ENCODE measurements at places on chromosomes 6 and 20.

DNA sequence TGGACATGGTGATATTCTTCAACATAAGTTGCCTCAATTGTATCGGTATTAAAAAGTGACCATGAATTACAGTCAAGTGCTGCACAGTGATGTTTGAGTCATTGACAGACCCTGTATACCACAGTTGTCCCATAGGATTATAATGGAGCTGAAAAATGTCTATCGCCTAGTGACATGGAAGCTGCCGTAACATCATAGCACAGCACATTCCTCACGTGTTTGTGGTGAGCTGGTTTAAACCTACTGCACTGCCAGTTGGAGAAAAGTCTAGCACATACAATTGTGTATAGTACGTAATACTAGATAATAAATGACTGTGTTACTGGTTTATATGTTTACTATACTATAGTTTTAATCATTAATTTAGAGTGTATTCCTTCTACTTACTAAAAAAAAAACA lies 150.2 kb downstream of the CDH26 start:
- no peak for DNase-seq

- DNase-seq, result no peak
These were observed at the start of gene TPBG for GRCh38 chr6:82363428-82364086. Gene TPBG, plus strand, starts transcription at chr6:82363817. Its CDS starts 1,145 bp downstream, at chr6:82364962.

DNA sequence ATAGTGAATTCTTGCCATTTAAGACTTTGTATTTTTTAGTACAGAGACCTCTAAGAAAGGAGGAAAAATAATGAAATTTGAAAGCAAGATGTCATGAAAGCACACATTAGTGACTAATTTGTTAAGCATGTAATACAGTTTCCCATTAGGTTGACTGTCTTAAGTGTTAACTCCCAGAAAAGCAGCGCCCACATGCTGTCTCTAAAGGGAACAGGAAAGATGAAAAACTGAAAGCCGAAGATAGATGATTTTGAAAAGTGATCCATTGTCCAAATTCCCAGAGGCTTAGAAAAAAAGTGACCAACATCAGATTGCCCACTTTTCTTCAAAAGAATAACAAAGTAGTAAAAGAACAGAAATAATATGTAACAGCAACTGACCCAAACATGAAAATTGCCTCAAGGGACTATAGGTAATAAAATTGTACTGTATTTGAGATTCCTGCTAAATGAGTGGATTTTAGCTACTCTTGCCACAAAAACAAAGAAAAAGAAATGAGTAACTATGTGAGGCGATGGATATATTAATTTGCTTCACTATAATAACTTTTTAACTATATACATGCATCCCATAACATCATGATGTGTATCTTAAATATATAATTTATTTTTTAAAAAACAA lies 83.2 kb upstream of the OGFRL1 start:
- DNase-seq, result no peak

GRCh38 chr6:42025066-42025844 lies 25.1 kb upstream of the TAF8 start:
- DNase-seq, result no peak

GRCh38 chr6:159121486-159121885 lies 47.7 kb upstream of the FNDC1 start:
- no peak for DNase-seq

GRCh38 chr6:89680551-89680950 lies 42.0 kb upstream of the LYRM2 start:
- no peak for DNase-seq

DNA sequence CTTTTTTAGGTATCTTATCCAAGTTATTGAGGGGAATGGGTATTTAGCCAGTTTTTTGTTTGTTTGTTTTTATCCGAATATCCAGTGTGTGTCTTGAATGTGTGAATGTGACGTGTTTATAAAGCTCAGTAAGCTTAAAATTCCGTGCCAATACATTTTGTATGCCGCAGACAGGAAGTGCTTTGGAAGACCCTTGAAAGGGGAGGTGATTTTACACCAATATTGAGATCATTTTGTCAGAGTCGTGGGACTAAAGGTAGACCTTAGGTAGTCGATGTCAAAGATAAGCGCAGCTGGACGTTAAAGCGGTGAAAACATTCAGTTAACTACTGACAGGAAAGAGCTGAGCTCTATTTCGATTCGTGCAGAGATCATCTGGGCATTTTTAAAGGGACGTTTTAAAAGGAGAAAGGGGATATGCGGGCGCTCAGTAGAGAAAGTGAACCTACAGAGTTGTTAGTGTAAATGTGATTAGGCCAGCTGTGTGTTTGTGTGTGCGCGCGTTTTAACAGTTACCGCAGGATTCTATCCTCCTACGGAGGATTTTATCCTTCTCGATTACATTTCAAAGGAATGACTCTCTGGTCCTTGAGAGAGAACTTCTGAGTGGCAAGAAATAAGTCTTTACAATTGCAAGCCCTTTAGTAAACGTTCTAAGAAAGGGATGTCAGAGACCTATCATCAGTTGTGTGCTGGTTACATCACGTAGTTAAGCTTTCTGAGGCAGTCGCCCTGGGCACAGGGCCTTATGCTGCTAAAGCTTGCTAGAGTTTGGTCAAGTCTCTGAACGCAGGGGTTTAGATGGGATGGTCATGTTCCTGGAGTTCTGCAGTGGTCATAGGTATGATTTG lies 625 bp upstream of the ECHDC1 start:
- no peak for DNase-seq

GRCh38 chr6:138416206-138416605 lies 12.2 kb downstream of the HEBP2 start:
- DNase-seq, result no peak

GRCh38 chr6:15325540-15325955 lies 79.7 kb downstream of the JARID2 start:
- no peak for DNase-seq

- DNase-seq, result no peak
These were observed 12.6 kb downstream of the DUSP22 start for GRCh38 chr6:304833-305370.

DNA sequence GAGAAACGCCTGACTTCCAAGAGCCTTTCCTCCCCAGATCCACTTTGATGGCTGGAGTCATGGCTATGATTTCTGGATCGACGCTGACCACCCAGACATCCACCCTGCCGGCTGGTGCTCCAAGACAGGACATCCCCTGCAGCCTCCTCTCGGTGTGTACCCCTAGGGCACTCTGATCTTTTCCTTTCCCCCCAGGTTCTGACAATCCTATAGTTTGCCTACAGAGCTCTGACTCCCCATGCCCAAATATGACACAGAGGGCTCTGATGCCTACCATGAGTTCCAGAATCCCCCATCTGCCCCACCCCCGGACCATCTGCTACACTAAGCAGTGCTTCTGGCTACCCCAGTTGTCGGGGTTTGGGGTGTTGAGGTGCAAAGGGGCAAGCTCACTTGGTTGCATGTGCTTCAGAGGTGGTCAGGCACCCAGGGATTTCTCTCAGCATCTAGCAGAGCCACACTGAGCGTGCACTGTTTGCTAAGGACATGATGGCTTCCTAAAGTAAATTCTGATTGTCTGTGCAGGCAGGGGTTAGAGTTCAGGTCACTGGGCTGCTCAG lies 24.0 kb upstream of the SGK2 start:
- no peak for DNase-seq

GRCh38 chr6:30955367-30956042 lies 14.7 kb downstream of the MUCL3 start:
- DNase-seq, result peak; percentile 50

DNA sequence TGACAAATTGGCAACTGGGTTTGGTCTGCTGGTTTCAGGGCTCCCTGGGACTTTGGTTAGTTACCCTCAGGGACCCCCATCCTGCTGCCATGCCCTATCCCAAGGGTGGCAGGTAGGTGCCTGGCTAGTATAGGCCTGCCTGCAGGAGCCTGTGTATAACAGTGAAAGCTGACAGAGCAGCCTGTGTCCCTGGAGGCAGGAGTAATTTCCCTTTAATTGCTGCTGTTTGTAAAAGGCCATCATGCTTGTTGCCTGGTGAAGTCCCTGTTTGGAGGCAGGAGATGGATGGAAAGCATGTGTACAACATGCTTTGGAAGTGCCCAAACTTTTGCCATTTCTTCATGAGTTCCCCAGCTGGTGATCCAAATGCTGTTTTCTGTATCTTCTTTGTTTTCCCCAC lies 30.1 kb downstream of the CMTR1 start:
- no peak for DNase-seq

DNA sequence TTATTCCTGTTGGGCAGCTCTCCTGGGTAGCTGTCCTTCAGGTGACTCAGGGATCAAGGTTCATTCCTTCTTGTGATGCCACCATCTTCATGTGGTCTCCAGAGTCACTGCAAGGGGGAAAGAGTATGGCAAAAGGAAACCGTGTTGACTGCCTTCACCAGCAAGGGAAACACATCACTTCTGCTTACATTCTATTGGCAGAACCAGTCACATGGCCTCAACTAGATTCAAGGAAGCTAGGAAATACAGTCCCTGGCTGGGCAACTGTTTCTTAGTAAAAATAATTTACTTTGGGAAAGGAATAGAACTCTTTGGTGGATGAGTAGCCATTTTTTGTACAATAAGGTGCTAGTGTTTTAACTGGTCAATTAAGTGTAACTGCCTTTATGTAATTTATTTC lies 5.3 kb downstream of the ANKRD6 start:
- no peak for DNase-seq

- DNase-seq, result no peak
These were observed 32.5 kb upstream of the NKX2-2 start for GRCh38 chr20:21546355-21546754.

GRCh38 chr6:168015009-168015408 lies 17.5 kb downstream of the KIF25 start:
- no peak for DNase-seq

DNA sequence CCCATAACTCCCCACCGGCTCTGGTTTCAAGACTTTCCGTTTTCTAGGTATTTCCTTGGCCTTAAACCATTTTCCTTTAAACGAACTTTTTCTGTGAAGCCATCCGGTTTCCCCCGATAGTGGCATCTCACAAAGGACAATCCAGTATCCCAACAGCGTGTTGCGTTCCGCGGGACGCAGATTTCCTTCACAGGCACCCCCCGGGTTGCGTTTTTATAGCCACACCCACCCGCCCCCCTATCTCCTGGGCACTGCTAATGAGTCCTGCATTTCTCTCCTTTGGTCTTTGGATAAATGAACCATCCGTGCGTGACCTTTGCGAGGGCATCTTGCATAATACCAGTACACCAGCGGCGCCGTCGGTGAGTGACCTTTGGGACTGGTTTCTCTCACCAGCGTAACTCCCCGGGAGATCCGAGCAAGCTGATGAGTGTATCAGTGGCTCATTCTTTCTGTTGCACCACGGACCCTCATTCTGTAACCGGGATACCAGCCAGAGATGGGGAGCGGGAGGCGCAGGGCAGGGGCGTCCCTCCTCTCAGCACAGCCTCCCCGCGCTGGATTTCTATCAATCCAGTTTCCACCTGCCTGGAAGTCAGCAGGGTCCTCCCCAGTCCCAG lies 586 bp upstream of the NQO2 start:
- no peak for DNase-seq

DNA sequence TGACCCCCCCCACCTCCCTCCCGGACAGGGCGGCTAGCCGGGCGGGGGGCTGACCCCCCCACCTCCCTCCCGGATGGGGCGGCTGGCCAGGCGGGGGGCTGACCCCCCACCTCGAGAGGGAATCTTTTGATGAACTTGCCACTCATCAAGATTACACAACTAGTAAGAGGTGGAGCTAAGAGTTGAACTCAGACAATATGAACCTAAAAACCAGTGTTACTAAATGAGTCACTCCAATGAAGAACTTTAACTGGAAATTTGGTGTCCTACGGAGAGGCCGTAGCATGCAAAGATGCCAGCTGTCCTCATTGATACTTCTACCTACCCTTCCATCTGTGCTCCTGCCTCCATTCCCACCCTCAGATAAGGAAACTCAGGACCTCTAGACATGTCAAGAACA lies 42.8 kb downstream of the PFDN4 start:
- no peak for DNase-seq

- DNase-seq, result no peak
These were observed 16.4 kb upstream of the BLOC1S5 start for GRCh38 chr6:8080362-8081151.

DNA sequence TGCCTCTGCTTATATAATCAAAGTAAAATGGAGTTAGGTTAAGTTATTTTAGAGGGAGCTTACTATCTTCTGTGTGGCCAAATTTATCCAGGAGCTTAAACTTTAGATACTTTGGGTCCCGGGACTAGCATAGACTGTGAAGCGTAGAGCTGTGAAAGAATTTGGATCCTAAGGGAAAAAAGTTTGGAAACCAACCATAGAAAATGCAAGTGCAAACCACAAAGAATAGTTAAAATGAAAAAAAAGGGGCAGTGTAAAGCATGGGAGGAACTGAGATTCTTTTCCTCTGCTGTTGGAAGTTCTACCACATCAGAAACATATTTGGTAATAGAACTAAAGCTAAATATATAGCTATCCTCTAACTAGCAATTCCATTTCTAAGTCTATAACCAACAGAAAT lies 232.2 kb upstream of the FLRT3 start:
- DNase-seq, result no peak

- DNase-seq, result no peak
These were observed 24.1 kb upstream of the GCLC start for GRCh38 chr6:53568776-53569616.

GRCh38 chr6:147087641-147088040 lies 116.6 kb upstream of the STXBP5 start:
- no peak for DNase-seq

All from stimulated activated CD8-positive, alpha-beta memory T cell treated with anti-CD3 and anti-CD28 coated beads, Interleukin-2, amount 100 ng/mL, for 1 hour (primary cell).